ENCODE measurements at places on chromosomes 4 and X. TPM values are rescaled to one million over a fixed set of nuclear protein-coding genes. Genes with fewer than 3 reads are reported as not detected.

DNA sequence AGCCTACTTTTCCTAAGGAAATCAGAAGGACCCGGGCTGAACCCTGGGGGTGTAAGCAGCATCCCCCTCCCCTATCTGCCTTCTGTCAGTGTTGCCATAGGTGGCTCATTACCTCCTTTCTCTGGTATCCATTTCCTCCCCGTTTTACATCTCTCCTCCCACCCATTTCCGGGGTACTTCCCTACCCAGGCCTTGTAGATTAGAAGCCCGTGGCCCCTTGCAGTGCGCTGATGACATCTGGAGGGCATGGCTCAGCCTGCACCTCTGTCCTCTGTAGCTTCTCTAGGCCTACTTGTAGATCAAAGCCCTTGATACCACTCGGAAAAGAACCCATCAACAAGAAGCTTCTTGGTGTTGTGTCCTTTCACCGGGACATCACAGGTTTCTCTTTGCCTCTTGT lies 71.8 kb downstream of the NBDY start:
- peak; percentile 43 for DNase-seq

DNA sequence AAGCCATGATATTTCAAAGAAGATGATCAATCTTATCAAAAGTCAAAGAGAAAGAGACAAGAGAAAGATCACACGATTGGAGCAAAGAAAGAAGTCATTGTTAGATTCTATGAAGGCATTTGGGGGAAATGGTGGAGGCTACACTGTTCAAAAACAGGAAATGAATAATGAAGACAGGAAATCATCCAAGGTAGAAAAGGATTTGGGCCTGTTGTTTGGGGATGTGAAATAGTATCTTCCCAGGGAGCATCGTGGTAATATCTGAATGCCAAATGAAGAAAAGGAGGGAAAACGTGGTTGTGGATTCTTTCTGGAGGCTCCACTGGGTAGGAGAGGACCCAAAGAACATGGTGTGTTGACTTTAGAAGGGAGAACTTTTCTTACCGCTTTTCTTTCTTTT lies 482.4 kb downstream of the NLGN4X start:
- no peak for DNase-seq

DNA sequence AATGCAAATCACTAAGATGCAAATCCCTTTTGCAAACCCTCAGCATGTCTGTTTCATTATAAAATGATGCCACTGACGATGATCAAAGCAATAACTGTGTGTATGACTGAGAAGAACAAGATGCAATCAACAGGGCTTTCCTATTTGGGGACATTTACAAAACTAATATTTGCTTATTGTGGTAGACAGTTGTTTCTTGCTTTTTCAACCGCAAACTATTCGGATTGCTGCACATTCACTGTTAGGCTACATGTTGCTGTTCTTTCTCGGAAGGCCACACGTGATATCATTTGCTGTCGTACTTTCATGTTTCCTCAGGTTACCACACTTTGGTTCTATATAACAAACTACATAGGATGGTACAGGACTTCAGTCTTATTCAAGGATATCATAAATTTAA lies 49.8 kb downstream of the NPY5R start:
- no peak for DNase-seq

DNA sequence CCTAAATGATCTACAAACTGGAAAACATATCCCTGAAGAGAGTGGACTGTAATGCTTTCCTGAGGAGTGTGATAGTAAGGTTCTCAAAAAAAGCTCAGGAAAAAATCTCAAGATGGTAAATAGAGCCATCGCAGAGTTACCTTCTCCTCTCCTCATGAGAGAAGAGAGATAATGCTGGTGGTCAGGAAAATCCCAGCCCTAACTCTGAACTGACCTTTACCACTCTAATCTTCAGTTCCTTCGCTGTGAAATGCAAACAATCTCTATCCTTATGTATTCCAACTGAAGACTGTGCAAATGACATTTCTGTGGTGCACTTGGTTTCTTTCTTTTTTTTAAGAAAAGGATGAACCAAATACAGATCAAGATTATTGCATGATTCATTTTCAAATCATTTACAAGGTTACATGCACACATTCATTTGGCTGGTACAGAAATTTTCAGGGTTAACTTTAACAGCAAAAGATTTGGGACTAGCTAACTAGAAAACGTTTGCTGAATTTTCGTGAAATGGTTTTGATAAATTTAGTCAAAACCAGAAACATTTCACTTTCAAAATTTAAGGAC lies 8.3 kb downstream of the PPM1K start:
- DNase-seq, result no peak

- no peak for DNase-seq
These were observed 272.9 kb downstream of the PPP1R2C start for GRCh38 chrX:42505016-42505415.

- DNase-seq, result no peak
These were observed 1.2 kb downstream of the POU3F4 start for GRCh38 chrX:83509254-83509801.

Gene ADAMTS3
- not detected for polyA plus RNA-seq

GRCh38 chr4:168486912-168487281 lies 6.6 kb upstream of the DDX60L start:
- DNase-seq, result no peak

DNA sequence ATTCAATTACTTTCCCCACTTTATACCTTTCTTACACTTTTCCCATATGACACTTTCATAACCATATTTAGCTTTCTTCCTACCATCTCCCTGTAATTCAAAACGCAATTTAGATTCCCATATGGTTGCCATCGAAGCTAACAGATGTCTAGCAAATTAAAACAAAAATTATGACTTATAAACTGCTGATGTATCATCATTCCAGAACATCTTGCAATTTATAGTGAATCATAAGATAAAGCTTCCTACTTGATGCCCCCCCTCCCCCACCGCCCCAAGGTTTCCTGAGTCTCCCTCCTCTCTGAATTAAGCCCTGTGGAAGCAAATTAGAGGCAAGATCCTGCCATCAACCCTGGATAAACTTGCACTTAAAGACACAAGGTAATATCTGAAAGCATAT lies 5.4 kb downstream of the TSPAN5 start:
- DNase-seq, result no peak

DNA sequence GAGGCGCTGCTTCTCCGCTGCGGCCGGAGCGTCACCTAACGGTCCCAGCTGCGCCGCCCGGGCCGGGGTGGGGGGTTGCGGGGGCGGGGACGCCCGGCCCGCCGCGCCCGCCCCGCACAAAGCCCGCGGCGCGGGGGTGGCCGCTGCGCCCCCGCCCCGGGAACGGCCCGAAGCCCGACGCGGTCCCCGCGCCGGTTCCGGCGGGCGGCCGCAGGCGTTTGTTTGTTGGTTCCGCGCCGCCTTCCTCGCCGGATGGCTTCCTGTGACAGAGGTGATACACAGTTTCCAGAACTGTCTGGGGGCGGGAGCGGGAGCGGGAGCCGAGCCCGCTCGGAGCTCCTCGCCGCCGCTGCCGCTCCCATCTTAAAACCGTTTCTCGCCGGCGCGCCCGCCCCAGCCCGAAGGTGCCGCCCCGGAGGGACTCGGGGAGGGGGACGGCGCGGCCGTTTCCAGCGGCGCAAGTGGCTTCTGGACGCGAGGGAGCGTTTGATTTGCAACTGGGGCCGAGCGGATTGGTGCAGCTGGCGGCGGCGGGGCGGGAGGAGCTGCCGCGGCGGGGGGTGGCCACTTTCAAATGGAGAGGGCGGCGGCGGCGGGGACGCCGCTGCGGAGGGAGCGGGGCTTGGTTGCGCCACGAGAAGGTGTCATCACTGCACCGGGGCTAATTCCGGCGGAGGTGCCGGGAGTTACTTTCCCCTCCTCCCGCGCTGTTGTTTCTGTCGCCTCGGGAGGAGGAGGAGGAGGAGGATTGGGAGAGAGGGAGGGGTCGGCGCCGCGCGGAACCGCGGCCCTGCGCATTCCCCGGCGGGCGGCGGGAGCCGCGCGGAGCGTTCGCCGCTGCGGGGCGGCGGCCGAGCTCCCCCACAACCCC lies 2.3 kb downstream of the JADE1 start:
- DNase-seq, result peak; percentile 78

DNA sequence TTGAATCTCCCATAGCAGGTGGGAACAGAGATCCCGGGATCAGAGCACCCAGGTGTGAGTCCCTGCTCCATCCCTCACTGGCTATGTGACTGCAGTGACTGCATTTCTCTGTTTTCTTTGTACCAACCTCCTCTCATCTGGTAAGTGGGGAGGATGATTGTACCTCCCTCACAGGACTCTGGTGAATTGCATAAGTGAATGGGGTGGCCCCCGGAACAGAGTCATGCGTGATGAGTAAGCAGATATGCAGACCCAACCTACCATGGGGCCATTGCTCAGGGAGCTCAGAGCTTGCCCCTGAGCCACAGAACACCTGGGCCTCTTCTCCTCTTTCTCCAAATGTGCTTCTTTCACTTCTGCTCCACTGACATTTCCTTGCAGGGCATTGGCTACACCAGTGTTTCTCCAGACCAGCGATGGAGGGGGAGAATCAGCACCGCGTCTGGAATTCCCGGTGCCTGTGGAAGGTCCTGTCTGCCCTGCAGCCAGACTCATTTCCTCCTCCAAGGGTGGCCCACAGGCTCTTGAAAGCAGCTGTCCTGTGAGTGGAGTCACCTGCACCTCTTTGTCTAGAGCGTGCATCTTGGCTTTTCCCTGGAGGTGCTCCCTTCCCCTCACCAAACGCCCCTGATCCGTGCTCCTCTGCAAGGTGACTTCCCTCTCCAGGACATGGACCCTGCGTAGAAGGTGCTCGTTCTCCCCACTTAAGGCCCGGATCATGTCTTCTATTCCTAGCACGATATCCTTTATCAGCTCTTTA lies 30.0 kb downstream of the C4orf50 start:
- DNase-seq, result no peak

- peak; percentile 83 for DNase-seq
These were observed 80.0 kb downstream of the HMGN5 start for GRCh38 chrX:81121513-81122363.

Gene SLC25A4
- 11.8 TPM for polyA plus RNA-seq

DNA sequence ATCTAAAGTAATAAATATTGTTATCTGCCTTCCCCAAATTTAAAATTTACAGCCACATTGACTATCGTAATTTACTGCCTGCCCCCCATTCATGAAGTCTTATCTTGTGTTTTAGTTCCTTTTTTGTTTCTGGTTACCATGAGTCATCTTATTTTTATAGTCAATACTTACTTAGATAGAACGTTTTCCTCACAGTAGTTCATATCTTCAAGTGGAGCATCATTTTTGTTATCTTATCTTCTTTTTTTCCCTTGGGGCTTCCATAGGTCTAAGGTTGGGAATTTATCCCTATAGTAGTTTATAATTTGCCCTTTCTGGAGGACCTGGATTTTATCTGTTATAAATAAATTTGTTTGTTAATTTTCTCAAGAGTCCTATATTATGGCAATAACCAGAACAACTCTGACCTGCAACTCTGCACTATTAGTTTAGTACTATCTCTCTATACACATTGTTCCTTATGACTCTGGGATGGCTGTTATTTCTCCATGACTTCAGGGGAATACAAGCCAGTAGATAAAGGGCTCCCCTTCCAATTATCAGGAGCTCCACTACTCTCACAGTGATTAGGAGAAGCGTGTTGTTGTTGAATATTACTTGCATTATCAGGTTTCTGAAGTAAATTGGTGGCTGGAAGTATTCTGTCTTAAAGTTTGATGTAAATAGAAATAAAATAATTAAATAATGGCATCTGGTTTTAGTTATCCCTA lies 330.6 kb downstream of the GALNTL6 start:
- DNase-seq, result no peak

DNA sequence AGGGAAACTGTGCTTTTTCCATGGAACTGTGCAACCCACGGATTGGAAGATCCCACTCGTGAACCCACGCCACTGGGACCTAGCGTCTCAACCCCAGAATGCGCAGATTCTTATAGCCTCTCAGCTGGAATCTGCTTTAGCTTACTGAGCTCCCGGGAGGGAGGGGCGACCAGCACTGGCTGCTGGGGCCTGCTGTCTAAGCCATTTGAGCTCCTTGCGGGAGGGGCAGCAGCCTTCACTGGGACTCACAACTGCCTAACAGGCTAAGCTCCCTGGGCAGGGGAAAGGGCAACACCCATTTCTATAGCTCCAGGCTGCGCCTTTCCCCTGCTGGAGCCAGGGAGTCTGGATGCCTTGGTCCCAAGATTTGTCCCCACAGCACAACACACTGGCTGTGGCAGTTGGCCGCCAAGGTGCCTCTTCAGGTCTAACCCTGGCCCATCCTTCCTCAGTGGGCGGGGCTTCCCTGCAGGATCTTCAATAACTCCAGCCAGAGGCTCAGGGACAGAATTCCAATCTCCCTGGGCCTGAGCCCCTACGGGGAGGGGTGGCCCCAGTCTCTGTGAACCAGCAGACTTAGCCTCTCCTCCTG lies 451.7 kb upstream of the PITX2 start:
- DNase-seq, result no peak

- DNase-seq, result no peak
These were observed 692.6 kb downstream of the RAB28 start for GRCh38 chr4:12791536-12791935.

Gene ADH7
- polyA plus RNA-seq, result not detected
